Erythroblast (primary cell): ENCODE measurements at places on chromosomes 6 and 20.

DNA sequence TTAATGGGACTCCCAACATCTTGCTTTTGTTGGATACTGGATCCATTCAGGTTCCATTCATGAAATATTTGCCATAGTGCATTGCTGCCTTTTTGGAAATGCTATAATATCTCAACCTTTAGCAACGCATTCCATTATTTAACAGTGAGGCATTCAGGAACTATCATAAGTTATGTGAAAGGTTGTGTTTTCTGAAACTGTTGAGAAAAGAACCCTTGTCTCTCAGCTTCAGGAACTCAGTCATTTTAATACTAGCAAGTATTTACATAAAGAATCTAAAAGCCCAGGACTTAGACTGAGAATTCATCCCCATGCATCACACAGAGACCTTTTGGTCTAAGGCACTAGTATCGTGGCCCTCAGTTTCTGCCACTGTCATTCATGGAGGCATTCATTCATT, 24.9 kb upstream of the SASH1 start:
- no peak for DNase-seq

DNA sequence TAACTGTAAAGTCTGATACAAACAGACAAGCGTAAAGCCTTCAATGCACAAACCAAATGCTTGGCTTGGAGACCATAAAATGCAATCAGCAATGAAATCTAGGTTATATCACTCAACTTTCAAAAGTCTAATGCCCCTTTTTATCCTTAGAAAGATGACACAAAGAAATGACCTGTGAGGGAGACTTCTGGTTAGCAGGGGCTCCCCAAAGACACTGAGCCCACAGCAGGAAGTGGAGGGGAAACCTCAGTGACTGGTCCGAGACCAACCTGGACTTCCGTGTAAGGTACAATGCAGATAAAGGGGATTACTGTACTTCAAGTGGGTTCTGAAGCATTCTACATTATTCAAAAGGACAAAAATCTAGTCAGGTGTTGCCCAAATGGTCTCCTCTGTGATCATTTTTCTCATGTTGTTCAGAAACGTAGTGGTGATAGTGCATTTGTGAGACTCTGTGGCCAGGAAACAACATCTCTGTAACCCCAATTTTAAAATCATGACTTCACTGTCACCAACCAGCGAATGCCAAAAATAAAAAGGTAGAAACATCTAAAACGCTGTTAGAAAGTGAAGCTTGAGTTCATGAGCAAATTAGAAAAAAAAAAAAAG, 88.2 kb downstream of the HIVEP2 start:
- DNase-seq: no peak

DNA sequence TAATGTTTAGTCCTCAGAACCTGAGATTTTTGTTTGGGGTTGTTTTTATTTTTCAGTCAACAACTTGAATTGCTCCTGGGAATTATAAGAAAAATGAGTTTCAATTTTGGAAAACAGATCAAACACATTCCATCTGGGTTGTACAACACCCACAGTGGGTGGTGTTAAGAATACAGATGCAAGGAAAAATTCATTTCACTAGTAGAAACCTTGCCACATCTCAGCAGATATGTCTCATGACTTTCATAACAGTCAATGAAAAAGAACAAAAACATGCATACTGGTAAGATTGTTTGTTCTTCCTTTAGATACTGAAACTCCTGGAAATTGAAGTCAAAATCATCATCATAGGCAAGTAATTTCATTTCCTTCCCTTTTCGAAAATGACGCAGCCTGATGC, 78.9 kb downstream of the MOXD1 start:
- no peak for DNase-seq

GRCh38 chr6:74899416-74899815, 306.4 kb downstream of the COL12A1 start:
- DNase-seq: no peak

DNA sequence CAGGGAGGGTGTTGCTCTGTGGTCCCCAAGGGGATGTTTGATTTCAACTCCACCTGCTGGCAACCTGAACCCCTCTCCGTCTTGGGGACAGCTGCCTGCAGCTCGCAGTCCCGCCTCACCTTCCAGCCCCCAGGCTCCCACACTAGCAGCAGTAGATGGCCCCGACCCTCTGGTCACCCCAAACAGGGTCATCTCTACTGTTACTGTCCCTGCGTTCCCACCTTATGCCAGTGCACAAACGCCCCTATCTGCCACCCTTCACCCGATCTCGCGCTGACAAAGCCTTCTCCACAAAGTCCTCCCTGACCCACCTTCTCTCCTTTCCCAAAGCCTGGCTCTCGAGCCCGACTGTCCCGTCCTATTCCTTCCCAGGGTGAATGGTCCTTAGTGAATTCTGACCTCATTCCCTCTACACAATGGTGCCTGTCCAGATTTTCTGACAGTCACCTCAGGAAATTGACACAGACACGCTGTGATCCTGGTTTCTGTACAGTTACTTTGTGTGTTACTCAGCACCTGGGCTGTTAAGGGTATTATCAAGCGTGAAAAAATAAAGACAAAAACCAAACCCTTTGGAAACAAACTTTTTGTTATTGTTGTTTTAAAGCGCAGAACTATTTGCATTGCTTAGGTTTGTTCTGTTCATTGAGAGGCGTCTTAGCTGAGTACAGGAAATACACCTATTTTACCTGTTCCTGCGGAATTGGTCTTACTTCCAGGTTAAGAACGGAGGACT, 728 bp downstream of the FUT9 start:
- no peak for DNase-seq

- DNase-seq: peak; percentile 28
These were observed 71.1 kb downstream of the BFSP1 start for GRCh38 chr20:17460119-17460518.

DNA sequence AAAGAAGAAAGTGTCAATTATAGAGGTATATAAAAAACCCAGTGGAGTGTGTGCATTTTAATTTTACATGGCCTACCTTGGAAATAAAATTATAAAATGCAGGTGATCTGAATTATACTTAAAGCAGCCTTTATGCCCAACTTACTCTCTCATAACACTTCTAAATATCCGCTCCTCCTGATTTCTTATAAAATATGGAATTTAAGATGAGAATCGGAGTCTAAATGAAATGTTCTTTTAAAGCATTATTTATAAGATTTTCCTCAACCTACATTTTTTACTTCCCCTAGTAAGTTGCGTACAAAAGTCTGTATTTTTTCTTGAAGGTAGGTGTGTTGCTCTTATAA, 3.5 kb downstream of the CITED2 start:
- DNase-seq: no peak

DNA sequence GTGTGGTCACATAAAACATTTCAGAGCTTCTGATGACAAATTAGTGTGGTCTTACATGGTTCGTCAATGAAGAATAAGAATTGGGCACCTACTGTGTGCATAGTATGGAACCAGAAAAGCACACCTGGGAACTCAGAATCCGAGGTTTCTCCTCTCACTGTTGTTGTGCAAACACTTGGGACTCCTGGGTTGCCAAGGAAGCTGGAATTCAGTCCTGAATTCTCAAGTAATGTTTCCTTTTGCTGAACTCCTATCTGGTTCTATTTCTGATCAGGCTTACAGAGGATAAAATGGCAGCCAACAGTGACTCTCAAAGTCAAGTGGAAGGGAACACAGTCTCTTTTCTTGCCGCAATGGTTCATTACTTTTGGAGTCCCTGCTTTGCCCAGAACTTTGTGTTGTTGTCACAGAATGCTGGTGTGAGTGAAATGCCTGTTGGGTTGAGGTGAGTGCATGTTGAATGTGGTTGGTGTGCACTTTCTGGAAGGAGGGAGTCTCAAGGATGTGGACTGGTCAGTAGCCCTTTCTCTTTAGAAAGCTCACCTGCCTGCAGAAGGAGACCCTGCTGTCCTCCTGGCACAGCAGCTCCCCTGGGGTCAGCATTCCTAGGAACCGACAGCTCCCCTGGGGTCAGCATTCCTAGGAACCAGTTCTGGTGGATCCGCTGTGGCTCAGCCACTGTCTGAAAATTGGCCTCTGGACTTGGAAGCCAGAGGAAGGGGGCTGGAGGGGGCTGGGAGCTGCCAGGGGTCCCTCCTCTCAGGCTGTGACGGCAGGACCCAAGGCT, 1.4 kb downstream of the UNC93A start:
- no peak for DNase-seq
